ENCODE measurements at places on chromosomes 7 and 10.

DNA sequence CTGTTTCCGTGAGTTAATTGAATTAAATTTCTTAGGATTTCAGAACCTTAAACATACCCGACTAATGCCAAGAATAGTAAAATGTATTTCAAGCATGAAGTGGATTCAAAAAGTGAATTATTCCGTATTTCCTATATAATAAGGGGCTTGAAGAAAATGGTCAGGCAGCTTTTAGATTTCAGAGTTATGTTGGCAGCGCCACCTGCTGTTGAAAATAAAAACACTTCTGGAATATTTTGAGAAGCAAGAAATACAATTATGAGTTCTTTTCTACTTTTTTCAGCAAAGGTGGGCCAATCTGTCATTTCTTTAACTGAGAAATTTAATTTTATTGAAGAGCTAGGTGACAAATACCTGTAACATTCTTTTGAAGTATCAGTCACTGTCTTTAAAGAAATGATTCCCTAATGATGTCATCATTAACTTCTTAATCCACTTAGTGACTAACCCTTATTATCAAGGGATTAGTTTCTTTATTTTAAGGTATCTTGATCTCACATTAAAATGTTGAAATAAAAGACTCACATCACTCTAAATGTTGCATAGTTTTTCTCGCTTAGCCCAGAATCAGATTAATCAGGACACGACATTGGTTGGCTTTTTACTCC, 36.6 kb upstream of the AGR3 start:
- DNase-seq, result peak; percentile 42

DNA sequence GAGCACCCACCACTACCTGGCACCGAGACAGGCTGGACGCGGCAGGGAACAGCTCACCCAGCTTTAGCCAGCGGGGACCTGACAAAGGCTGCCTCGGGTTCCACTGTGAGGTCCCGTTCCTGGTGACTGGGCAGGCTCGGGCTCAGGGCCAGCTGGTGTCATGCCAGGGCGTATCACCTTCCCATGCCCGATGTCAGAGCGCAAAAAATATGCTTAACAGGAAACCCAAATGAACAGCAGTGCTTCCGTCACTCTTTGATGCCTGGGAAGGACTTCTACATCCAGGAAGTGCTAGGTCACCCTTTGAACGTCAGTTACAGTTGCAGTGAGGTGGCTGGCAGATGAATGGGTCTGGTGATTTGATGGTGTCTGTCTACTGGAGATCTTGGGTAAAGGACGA, 106.0 kb downstream of the ADARB2 start:
- DNase-seq, result no peak

DNA sequence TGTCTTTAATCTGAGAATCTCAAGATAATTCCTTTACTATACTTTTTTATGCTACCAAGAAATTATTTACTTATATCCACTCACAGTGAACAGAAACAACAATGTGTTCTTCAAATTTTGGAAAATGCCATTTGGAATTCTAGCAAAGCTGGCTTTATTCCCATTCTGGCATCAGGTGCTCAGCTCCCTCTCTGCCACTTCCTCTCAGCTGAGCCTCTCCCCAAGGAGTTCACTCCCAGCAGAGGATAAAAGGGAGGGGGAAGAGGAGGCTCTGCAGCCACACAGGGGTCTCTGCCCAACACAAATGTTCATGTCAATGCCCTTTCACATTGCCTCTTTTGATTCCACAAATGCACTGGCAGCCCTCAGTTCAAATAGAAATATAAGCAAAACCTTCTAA, 116.9 kb downstream of the CPEB3 start:
- no peak for DNase-seq

DNA sequence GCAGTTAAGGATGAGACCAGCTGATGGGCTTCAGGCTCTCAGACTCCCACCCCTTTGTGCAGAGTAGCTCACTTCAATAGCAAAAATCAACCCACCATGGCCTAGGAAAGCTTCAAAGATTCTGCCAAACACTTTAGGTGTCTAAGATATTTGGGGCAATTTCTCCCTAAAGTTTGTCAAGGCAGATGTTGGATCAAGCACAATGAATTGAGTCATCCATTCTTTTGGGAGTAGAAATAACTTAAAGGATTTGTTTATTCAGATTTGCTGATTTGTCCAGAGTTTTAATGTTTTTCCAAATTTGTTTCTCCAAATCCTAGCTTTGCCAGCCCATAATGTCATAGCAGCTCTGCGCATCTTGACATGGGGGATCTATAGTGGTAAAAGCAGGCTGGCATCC, 855.1 kb downstream of the LRMDA start:
- no peak for DNase-seq

- no peak for DNase-seq
These were observed 80.4 kb downstream of the TES start for GRCh38 chr7:116290740-116291139.

DNA sequence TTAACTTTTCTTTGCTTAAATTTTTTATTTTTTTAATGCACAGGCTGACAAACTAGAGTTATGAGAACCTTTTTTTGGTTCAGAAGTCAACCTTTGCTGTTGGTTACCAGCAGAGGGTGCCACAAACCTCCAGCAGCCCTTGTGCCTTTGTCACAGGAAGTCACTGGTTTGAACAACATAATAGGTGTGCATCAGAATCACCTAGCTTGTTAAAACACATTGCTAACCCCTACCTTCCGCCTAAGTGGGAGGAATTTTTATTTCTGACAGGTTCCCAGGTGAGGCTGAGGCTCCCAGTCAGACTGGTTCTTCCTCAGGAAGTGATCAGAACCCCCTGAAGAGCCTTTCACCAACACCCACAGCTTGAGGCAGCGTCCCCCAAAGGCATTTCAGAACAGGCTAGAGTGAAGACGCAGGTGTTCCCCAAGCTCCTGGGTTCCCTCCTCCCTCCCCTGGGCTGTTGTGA, 22.6 kb upstream of the VDAC2 start:
- DNase-seq, result peak; percentile 57

DNA sequence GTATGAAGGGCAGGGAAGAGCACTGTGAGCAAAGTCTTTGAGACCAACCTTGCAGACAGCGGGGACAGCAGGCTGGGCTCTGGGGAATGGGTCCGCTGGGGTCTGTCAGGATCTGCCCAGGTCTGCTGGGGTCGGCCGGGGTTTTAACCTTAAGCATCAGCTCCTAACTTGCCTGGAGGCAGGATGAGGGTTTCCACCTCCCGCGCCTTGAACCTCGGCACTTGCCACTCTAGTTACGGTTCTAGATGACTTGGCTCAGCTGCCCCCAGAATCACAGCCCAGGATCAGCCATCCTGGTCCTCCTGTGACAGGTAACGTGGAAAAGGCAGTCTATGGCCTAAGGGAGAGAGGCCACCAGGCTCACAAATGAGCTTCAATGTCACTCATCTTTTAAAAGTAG, 50.4 kb upstream of the CACUL1 start:
- DNase-seq, result no peak

DNA sequence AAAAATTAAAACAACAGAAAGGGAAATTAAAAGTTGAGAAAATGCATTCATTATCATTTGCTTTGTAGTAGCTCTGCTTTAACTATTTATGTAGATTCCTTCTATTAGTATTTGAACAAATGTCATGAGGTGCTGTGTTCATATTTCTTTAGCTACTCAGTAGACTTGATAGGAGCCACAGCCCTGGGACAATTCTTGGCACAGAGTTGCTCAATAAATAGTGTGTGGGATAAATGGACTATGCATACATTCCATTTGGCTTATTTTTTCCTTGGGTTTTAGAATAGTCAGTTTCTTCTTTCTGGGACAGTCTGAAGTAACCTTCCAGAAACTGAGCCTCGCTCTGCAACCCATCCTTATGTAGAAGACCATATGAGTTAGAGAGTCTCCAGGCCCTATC, 13.4 kb downstream of the RPP30 start:
- DNase-seq, result no peak

- no peak for DNase-seq
These were observed 45.4 kb downstream of the FAM53B start for GRCh38 chr10:124698545-124699469.

DNA sequence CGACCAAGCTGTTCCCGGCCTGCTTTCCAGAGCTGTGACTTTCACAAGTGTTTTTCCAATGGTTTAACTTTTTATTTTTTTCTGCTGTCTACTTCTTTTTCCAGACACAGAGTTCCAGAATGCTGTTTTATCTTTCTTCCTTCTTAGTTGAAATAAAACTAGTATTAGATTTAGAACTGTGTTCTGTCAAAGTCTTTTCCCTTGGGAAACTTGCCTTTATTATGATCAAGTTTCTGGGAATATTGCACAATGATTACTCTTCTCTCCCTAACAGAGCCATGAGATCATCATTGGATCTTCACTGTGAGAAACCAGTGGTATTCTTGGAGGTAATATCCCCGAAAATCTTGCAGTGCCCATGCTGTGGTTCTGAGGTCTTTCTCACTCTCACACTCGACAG, 104.9 kb upstream of the KCND2 start:
- DNase-seq, result no peak

- no peak for DNase-seq
These were observed 39.4 kb upstream of the CHCHD3 start for GRCh38 chr7:133121175-133121844.

DNA sequence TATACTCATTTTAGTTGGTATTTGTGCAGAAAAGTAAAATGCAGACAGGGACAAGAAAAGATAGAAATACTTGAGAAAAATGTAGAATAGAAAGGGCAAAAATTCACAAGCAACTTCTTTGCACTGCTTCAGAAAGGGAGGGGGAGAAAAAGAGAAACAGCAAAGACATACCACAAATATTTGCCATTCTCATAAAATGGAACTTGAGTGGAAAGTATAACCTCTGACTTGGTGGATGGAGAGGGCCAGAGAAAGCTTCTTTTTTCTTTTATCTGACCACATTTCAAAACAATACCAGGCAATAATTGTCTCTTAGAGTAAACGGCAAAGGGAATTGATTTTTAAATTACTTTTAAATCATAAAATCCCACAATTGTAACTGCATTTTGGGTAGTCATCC, 35.8 kb upstream of the TRUB1 start:
- DNase-seq, result peak; percentile 6

- DNase-seq, result no peak
These were observed 25.4 kb upstream of the ZNF107 start for GRCh38 chr7:64640504-64640903.

DNA sequence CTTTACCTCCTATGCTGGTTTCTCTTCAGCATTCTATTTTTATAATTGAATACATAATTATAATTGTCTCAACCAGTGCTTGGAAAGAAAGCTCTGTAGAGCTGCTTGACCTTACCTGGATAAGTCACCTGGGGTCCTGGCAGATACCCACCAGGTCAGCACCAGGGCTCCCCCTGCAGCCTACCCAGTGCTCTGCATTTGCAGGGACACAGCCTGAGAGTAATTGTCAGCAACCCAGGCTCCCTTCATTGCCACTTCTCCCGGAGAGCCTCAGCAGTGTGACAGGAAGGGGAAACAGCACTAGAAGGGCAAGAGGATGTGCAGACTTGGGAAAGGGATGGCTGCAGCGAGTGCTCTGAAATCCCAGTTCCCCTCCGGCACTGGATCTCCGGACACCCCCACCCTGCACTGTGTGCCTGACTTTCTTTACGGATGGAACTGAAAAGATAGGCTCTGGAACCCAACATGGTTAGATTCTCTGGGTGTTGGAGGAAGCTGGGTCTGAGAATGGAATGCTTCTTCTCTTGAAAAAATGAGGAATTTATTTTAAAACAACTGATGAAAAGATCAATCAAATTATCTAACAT, 11.4 kb upstream of the PAX4 start:
- peak; percentile 51 for DNase-seq

DNA sequence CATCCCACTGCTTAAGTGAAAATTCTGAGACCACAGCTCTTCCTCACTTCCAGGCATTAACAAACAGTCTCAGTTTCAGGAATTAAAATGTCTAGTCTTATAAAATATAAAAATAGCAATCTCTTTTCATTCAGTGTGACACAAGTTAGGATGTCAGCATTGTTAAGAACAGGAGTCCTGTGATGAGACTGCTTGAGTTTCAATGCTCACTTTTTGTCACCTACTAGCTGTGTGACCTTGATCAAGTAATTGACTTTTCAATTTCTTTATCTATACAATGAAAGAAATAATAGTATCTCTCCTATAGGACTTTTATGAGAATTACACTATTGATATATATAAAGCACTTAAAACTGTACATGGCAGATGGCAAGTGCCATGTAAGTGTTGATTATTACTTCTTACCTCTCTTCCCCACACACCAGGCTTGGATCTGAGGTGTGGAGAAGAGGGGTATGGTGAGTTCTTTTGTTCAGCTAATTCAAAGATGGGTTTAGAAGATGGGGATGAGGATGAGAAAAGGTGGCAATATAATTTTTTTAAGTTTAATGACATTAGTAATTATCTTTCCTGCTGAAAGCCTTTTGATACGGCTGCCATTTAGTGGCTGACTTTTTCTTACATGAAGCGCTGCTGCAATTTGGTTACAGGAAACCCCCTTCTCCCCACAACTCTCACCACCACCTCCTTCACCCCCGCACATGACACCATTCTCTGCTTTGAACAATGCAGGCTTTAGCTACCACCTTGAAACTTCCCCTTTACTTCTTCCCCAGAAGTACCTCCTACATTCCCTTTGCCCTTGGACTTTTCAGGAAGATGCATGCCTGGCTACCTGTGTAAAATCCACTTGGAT, 20.8 kb upstream of the HYAL4 start:
- no peak for DNase-seq

DNA sequence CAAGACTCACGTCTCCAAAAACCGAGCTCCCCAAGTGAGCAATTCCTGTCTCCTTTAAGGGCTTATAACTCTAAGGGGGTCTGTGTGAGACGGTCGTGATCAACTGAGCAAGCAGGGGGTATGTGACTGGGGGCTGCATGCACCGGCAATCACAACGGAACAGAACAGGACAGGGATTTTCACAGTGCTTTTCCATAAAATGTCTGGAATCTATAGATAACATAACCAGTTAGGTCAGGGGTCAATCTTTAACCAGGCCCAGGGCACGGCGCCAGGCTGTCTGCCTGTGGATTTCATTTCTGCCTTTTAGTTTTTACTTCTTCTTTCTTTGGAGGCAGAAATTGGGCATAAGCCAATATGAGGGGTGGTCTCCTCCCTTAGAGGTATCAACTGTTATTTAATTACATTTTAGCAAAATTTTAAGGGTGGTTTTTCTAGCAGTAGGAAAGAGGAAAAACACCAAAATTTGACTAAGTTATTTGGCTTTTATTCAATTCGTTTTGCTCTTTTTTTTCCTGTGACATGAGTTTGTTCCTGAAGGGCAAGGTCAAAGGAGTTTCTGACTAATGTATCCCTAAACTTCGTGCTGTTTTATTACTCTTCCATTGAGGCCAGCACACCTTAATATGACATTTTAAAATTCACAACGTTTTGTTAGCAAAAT, 121.4 kb upstream of the SEC61G start:
- no peak for DNase-seq

DNA sequence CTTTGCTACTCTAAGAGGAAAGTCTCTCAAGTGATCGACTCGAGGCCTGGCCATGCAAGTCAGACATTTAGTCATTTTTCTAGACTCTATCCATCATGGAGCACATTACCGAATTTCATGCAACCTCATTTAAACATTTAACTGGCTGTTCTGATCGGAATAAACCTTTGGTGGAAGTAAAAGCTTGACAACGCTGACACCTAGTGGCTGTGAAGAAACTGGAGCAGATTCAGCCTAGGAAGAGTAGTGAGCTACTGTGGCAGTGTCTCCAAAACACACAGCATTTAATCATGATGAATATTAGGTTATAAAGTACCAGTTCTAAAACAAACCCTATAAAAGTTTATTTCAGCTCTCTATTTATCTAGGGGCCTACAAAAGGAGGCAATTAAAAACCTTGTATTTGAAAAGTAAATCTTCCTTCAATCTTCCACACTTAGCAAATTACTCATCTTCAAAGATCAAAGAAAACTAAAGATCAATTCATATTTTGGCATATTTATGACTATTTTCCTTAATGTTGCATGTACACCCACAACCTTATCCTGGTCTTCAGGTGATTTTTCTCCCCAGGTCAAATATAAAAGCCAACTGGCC, 175.0 kb downstream of the CTNNA3 start:
- DNase-seq, result peak; percentile 62

- no peak for DNase-seq
These were observed 111.3 kb upstream of the ASAH2 start for GRCh38 chr10:50362547-50363125.

Measured in SW480 (cell line).